PC-9 (cell line): ENCODE measurements at places on chromosomes 2 and 18. TPM values are rescaled to one million over a fixed set of nuclear protein-coding genes. Genes with fewer than 3 reads are reported as not detected.
A peak's percentile ranks its signal among the peaks of the same experiment; 100 is the strongest.

DNA sequence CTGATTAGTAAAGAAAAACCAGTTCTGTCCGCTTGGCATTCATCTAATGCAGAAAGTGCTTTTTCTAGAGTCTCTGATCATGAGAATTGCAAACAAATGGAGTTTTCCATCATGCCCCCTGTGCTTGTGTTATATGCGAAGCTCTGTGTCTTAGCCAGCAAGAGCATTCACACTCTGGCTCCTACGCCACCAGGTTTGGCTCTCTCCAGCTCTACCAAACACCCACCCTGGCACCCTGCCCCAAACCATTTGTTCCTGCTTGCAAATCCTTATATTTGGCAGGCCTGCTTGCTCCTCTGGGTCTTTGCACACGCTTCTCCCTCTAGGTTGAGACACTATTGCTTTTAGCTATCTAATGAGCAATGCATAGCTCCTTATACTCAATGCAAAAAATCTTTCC is 204.1 kb upstream of the CYRIA start:
- DNase-seq = no peak
- H3K4me1 ChIP-seq = no peaks in the 10 kb centered on the region
- H3K4me3 ChIP-seq = no peak overlapping the region
- no peak overlapping the region for H3K27ac ChIP-seq
- H3K27me3 ChIP-seq = no peaks in the 10 kb centered on the region
- no peaks in the 10 kb centered on the region for H3K36me3 ChIP-seq

Gene ZNF396
- 1.9 and 2.0 TPM in 2 replicates for total RNA-seq

GRCh38 chr2:39837856-39838453 is 58.9 kb upstream of the THUMPD2 start:
- H3K27me3 ChIP-seq = no peaks in the 10 kb centered on the region
- no peak overlapping the region for H3K27ac ChIP-seq
- H3K36me3 ChIP-seq = no peaks in the 10 kb centered on the region
- H3K4me3 ChIP-seq = no peak overlapping the region

Gene IL1R2
- total RNA-seq = 3.3 and 3.8 TPM in 2 replicates

- no peaks in the 10 kb centered on the region for H3K36me3 ChIP-seq
- DNase-seq = no peak
- no peak overlapping the region for H3K4me3 ChIP-seq
- H3K27me3 ChIP-seq = peaks cover 51% of the 10 kb centered on the region
- no peak overlapping the region for H3K27ac ChIP-seq
Measured at GRCh38 chr2:95342556-95343320, 45.6 kb downstream of the KCNIP3 start.

GRCh38 chr2:221674446-221674845 is 102.3 kb upstream of the EPHA4 start:
- H3K4me3 ChIP-seq = no peak overlapping the region
- no peaks in the 10 kb centered on the region for H3K27me3 ChIP-seq
- no peaks in the 10 kb centered on the region for H3K4me1 ChIP-seq
- no peak for DNase-seq

DNA sequence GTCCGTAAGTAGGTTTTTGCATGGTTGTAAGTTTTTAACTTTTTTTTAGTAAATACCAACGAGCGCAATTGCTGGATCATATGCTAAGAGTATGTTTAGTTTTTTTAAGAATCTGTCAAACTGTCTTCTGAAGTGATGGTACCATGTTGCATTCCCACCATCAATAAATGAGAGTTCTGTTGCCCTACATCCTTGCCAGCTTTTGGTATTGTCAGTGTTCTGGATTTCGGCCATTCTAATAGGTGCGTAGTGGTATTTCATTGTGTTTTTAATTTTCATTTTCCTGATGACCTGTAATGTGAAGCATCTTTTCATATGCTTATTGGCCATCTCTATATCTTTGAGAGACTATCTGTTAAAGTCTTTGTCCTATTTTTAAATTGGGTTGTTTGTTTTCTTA is 114.3 kb downstream of the LDLRAD4 start:
- H3K27ac ChIP-seq = no peak overlapping the region
- H3K4me1 ChIP-seq = no peaks in the 10 kb centered on the region
- no peaks in the 10 kb centered on the region for H3K36me3 ChIP-seq
- H3K27me3 ChIP-seq = peaks cover 33% of the 10 kb centered on the region; the same call in 1 of the 2 replicates
- no peak for DNase-seq

- no peak for DNase-seq
- H3K4me1 ChIP-seq = no peaks in the 10 kb centered on the region
- no peaks in the 10 kb centered on the region for H3K36me3 ChIP-seq
- no peak overlapping the region for H3K4me3 ChIP-seq
- no peak overlapping the region for H3K27ac ChIP-seq
Measured at GRCh38 chr2:234066587-234066986, 16.1 kb downstream of the SPP2 start.

GRCh38 chr2:231017231-231017598 is 20.1 kb upstream of the C2orf72 start:
- DNase-seq = no peak
- H3K27ac ChIP-seq = no peak overlapping the region
- H3K27me3 ChIP-seq = no peaks in the 10 kb centered on the region
- peaks cover 25% of the 10 kb centered on the region for H3K4me1 ChIP-seq

Gene ARL4C
- 51.3 TPM in 2 replicates for total RNA-seq

GRCh38 chr2:240142859-240143258 is 2.4 kb upstream of the OTOS start:
- H3K27me3 ChIP-seq = peaks cover 61% of the 10 kb centered on the region
- no peaks in the 10 kb centered on the region for H3K4me1 ChIP-seq
- no peaks in the 10 kb centered on the region for H3K36me3 ChIP-seq
- DNase-seq = no peak

DNA sequence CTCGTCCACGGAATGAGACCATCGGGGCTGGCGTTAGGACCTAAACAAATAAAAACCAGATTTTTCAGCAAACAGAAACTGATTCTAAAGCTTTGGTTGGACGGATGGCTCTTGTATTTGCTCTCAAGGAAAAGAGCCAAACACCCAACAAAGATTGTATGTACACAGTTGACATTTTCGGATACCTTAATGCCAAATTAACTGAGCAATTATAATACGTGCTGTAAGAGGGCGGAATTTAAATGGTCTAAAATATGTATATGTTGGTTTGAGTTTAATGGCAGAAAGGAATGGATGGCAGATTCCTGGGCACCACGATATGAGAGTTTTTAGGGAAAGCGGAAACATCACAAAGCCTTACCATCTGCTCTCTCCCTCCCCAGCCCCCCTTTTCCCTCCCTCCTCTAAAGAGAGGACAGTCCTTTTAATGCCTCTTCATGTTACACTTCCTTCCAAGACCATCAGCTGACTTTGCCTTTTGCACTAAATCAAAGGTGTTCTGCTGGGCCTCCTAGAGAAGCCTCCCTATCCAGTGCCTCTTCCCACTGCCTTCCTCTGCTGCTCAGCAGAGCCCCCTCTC is 33.3 kb downstream of the STAT1 start:
- H3K27me3 ChIP-seq = no peaks in the 10 kb centered on the region
- H3K27ac ChIP-seq = peak overlapping the region; percentile 55
- H3K4me1 ChIP-seq = peaks cover 40% of the 10 kb centered on the region
- DNase-seq = no peak
- peak overlapping the region; percentile 25; the same call in 1 of the 2 replicates for H3K4me3 ChIP-seq

Gene TDRD15
- 1.9 and 2.9 TPM in 2 replicates for total RNA-seq

- no peak overlapping the region for H3K27ac ChIP-seq
- peaks cover 20% of the 10 kb centered on the region for H3K36me3 ChIP-seq
- no peaks in the 10 kb centered on the region for H3K4me1 ChIP-seq
Measured at GRCh38 chr18:54183390-54183789, 41.1 kb downstream of the MBD2 start.

Gene ATP6V1B1
- total RNA-seq = 7.8 and 13.9 TPM in 2 replicates

Gene ARHGAP28
- not detected in 2 replicates for total RNA-seq

GRCh38 chr2:195168369-195168768 is 488.7 kb upstream of the SLC39A10 start:
- no peak for DNase-seq
- no peaks in the 10 kb centered on the region for H3K36me3 ChIP-seq
- H3K27me3 ChIP-seq = no peaks in the 10 kb centered on the region
- no peak overlapping the region for H3K27ac ChIP-seq
- no peak overlapping the region for H3K4me3 ChIP-seq

DNA sequence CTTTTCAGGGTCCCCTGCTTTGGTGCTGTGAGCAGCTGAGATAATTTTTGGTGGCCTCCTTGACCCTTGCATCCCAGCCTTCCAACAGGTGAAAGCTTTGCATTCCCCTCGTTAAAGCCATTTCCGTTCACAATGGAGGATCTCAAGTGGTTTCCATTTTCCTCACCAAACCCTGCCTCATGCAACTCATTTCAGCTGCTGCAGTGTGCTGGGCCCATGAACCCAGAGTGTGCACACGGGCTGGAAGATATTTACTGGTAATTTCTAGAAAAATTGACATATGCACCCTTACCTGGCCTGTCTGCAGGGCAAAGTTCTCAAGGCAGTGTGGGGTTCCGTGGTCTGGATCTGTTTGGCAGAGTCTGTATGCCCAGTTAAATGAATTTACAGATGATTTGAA is 246.8 kb upstream of the HS6ST1 start:
- H3K27me3 ChIP-seq = no peaks in the 10 kb centered on the region
- H3K36me3 ChIP-seq = no peaks in the 10 kb centered on the region
- DNase-seq = no peak
- peaks cover 13% of the 10 kb centered on the region for H3K4me1 ChIP-seq
- no peak overlapping the region for H3K27ac ChIP-seq

DNA sequence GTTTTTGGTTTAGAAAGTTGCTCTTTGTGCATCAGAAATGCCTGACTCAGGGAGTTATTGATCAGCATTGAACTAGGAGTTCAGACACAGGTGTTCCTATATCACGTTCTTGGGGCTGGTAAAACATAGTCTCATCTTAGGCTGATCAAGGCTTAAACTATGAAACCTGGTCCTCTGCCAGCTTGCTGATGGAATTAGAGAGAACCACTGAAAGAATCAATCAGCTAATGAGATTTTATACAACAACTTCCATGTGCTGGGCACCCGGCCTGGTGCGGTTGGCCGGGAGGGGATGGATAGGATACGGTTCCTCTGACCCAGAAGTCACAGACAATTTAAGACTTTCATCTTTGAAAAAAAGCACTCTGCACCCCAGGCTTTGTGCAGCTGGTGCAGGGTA is 164.9 kb downstream of the RDH14 start:
- H3K27ac ChIP-seq = no peak overlapping the region
- no peaks in the 10 kb centered on the region for H3K4me1 ChIP-seq
- DNase-seq = no peak
- H3K36me3 ChIP-seq = no peaks in the 10 kb centered on the region

GRCh38 chr2:159375241-159375640 is 88.7 kb upstream of the WDSUB1 start:
- H3K4me1 ChIP-seq = no peaks in the 10 kb centered on the region
- no peaks in the 10 kb centered on the region for H3K27me3 ChIP-seq
- H3K36me3 ChIP-seq = no peaks in the 10 kb centered on the region
- no peak for DNase-seq

GRCh38 chr18:76892832-76893231 is 70.5 kb downstream of the ZNF236 start:
- no peaks in the 10 kb centered on the region for H3K4me1 ChIP-seq
- peaks cover 27% of the 10 kb centered on the region for H3K36me3 ChIP-seq
- no peak overlapping the region for H3K4me3 ChIP-seq
- H3K27ac ChIP-seq = no peak overlapping the region
- DNase-seq = no peak

Gene SULT1C2
- 2.1 and 3.0 TPM in 2 replicates for total RNA-seq

Gene PARD6G
- total RNA-seq = 0.15 and 0.23 TPM in 2 replicates

DNA sequence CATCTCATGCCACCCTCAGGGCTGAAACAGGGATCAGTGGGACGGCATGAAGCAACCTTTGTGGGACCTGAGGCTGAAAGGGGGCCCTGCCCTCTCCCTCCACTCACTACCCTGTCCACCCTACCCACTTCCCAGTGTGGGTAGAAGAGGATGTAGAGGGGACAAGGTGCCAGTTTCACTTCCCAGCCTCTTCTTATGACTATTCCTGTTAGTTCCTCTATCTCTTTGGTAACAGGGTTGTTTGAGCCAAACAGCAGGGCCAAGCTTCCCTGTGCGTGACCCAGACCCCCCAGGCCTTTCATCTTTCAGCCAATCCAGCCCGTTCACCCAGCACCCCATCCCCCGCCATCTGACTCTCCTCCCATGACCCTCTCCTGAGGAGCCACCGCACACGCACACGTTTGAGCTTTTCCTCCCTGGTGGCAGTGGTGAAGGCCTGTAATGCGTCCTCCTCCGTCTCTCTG is 82.3 kb downstream of the STPG4 start:
- no peak for DNase-seq
- no peak overlapping the region for H3K27ac ChIP-seq
- no peak overlapping the region for H3K4me3 ChIP-seq
- peaks cover 72% of the 10 kb centered on the region for H3K4me1 ChIP-seq
- H3K36me3 ChIP-seq = no peaks in the 10 kb centered on the region
- H3K27me3 ChIP-seq = no peaks in the 10 kb centered on the region

GRCh38 chr2:74026687-74027241 is 42.1 kb downstream of the TET3 start:
- no peaks in the 10 kb centered on the region for H3K36me3 ChIP-seq
- H3K27ac ChIP-seq = no peak overlapping the region
- DNase-seq = no peak
- H3K4me1 ChIP-seq = no peaks in the 10 kb centered on the region

- no peaks in the 10 kb centered on the region for H3K36me3 ChIP-seq
- no peaks in the 10 kb centered on the region for H3K4me1 ChIP-seq
- H3K27me3 ChIP-seq = peaks cover 6% of the 10 kb centered on the region; the same call in 1 of the 2 replicates
- H3K4me3 ChIP-seq = no peak overlapping the region
Measured at GRCh38 chr18:9989481-9989880, 75.7 kb downstream of the VAPA start.

GRCh38 chr2:167069855-167070254 is 181.6 kb downstream of the XIRP2 start:
- no peak overlapping the region for H3K4me3 ChIP-seq
- H3K27ac ChIP-seq = no peak overlapping the region
- no peaks in the 10 kb centered on the region for H3K27me3 ChIP-seq
- no peaks in the 10 kb centered on the region for H3K36me3 ChIP-seq
- no peaks in the 10 kb centered on the region for H3K4me1 ChIP-seq

- no peak overlapping the region for H3K27ac ChIP-seq
- H3K27me3 ChIP-seq = peaks cover 17% of the 10 kb centered on the region
- H3K4me3 ChIP-seq = no peak overlapping the region
Measured at GRCh38 chr18:78001811-78002210, 752.2 kb downstream of the GALR1 start.
